ENCODE measurements at places on chromosomes 1 and 21. TPM values are rescaled to one million over a fixed set of nuclear protein-coding genes. Genes with fewer than 3 reads are reported as not detected.

The SPSB1 gene
- 52.8 TPM for total RNA-seq

The ELF3 gene
- 0.56 TPM for total RNA-seq

The LAPTM5 gene
- not detected for total RNA-seq

- DNase-seq: no peak
Observed at GRCh38 chr1:159922511-159923202, 2.6 kb downstream of the TAGLN2 start.

DNA sequence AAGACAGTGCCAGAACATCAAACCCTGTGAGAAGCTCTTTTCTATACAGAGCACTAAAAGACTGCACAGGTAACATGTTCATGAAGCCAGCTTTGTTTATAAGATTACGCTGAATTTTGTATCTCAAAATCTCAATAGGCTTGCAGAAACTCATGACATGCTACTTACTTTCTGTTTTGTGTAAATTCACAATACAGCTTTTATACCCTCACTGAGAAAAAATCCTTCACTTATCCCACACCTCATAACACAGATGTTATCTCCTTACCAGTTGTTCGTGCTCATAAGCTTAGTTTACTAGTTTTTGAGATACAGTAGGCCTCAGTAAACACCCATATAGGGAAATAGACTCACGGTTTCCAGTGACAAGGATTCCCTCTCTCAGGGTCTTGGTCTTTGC, 24.1 kb upstream of the GBP2 start:
- no peak for DNase-seq

DNA sequence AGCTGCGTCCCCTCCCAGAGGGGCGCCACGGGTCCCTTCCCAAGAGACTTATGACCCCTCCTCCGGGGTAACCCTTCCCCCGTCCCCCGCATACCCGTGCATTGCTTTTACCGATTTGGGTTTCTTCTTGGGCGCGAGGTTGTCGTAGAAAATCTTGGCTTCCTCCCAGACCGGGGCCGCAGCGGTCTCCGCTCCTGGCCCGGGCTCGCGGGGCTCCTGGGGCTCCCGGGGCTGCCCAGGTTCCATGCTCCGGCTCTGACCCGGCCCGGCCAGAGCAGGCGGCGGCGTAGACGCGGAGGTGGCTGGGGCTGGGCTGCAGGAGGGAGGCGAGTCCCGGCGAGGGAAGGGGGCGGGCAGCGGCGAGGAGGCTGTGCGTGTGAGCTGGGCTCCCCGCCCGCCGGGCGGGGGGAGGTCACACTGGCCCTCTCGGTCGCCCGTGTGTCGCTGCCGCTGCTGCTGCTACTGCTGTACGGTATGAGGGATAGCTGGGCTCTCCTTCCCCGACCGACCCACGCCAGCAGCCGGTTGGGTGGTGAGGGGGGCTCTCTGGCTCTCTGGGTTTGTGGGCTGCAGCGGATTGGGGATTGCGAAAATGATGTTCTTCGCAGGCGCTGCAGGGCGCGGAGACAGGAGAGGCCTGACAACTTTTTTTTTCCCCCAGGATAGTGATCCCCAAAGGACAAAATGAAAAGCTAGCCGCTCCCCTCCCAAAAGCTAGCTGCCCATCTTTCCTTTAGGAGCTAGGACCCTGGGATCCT, at the start of gene NT5C1A:
NT5C1A (minus strand) TSS at position 315 of the 758 bp plus-strand sequence; CDS start at position 246, 69 bp downstream.
- no peak for DNase-seq

GRCh38 chr1:168320800-168321450, 40.2 kb downstream of the TBX19 start:
- no peak for DNase-seq

GRCh38 chr1:8465013-8465412, 147.1 kb downstream of the SLC45A1 start:
- no peak for DNase-seq

- no peak for DNase-seq
Observed at GRCh38 chr1:213049232-213049631, 1.8 kb upstream of the RPS6KC1 start.

GRCh38 chr1:234538062-234538731, 59.2 kb upstream of the TARBP1 start:
- DNase-seq: no peak

DNA sequence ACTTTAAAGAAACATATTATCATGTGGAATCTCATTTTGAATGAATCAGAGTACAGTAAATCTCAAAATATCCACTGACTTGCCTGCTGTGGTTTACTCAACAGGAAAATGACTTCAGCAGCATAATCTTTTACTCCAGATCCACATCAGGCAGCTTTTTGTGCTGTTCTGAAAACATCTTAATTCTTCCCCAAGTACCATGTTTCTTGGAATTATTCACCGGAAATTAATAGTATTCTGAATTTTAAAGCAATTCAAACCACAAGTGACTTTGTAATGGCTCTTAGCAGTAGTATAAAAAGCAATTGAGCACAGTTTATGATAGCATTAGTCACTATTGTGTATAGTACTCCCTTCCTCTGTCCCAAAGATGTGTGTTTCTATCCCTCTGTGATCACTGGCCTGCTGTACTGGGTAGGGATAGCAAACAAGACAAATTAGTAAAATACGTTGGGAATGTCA, 64.2 kb upstream of the ERRFI1 start:
- no peak for DNase-seq

Measured in osteocyte (in vitro differentiated cells).